Panc1 (cell line): ENCODE measurements at places on chromosomes 12 and 14.

DNA sequence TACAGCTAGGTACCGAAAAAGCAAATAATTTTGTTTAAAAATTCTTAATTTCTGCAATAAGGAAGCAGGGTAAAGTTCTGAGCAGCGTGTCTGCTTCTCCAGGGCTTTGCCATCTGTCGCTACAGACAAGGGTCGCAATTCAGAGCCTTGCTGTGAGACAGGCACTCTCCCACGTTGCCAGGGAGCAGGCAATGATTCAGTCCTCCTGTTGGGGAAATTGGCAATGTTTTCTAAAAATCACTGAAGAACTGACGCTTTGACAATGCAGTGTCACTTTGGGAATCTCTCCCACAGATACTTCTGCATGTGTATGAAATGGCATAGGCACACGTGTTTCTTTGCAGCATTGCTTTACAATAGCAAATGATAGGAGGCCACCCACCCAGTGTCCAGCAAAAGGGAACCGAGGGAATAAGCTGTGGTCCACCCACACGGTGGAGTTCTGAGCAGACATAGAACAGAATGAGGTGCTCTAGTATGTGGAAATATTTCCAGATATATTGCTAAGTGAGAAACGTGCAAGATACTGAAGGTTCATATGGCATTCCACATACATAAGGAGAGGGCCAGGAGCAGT is 16.0 kb upstream of the HIP1R start:
- DNase-seq = no peak

DNA sequence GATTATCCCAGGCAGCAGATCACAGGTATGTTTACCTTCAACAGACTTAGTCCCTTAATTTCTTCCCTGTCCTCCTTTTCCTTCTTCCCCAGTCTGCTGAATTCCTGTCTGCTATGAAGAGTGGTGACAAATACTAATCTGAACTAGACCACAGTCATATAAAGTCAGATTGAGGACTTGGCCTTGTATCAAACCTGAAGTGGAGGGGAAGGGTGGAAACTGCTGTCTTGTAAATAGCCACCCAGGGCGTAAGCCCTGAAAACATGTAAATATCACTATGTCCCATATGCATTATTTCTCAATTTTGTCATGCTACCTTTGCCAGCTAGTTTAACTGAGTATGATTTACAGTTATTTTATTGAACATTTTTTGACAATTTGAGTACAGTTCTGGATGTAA is 368.0 kb downstream of the CCDC91 start:
- no peak for DNase-seq

GRCh38 chr14:100201701-100202100 is 37.2 kb upstream of the YY1 start:
- DNase-seq = no peak

DNA sequence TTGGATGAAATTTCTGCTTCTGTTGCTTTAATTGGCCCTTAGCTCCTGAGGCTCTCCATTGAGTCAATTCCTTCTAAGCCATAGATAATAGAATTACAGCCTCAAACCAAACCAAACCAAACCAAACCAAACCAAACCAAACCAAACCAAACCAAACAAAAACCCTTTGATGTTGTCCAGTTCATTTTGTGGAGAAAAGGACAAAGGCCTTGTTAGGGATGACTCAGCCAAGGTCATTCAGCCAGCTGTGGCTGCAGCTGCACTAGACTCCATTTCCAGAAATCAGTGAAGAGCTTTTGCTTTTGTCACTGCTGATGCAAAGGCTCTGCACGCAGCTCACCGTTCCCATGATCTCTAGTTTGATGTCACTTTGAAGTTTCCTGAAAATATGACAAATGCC is 82.2 kb upstream of the RMST start:
- no peak for DNase-seq

DNA sequence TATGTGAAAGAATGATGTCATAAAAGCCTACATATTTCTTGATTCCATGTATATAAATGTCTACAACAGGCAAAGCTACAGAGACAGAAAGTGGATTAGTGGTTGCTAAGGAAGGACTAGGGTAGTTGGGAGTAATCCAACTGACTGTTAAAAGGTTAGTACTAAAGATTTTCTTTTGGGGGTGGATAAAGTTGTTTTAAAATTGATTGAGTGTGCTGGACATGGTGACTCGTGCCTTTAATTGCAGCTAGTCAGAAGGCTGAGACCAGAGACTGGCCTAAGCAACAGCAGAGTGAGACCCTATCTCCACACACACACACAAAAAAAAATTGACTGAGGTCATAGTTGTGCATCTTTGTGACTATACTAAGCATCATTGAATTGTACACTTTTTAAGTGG is 234.3 kb downstream of the C12orf50 start:
- DNase-seq = no peak

GRCh38 chr14:96906434-96906833 is 109.3 kb downstream of the VRK1 start:
- no peak for DNase-seq

GRCh38 chr14:32109676-32110547 is 32.8 kb downstream of the ARHGAP5 start:
- no peak for DNase-seq

DNA sequence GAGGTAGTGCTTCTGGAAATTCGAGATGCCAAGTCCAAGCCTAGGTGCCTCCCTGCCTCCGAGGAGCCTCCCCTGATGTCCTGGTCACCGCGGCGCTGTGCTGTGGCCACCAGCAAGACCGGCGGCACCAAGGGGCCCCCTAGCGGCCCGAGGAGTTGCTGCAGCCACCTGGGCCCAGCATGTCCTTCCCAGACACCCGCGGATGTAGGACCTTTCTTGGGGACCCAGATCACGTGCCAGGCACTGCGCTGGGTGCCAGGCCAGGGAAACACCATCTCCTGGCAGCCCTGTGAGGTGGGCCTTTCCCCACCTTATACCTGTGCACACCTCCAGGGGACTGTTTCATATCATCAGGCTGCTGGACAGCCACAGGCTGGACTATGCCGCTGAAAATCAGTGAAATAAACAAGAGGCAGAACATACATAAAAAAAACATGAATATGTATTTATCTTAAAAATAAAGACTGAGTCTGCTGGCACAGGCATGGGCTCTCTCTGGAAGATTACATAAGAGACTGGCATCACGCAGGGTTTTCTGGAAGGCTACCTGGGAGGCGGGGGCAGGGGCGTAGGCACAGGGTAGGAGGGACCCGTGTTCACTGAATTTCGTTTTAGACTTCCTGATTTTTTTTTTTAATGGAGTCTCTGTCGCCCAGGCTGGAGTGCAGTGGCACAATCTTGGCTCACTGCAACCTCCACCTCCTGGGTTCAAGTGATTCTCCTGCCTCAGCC is 15.9 kb upstream of the HHIPL1 start:
- DNase-seq = peak; percentile 30

GRCh38 chr14:59126714-59127436 is 61.6 kb upstream of the DAAM1 start:
- peak; percentile 30 for DNase-seq

DNA sequence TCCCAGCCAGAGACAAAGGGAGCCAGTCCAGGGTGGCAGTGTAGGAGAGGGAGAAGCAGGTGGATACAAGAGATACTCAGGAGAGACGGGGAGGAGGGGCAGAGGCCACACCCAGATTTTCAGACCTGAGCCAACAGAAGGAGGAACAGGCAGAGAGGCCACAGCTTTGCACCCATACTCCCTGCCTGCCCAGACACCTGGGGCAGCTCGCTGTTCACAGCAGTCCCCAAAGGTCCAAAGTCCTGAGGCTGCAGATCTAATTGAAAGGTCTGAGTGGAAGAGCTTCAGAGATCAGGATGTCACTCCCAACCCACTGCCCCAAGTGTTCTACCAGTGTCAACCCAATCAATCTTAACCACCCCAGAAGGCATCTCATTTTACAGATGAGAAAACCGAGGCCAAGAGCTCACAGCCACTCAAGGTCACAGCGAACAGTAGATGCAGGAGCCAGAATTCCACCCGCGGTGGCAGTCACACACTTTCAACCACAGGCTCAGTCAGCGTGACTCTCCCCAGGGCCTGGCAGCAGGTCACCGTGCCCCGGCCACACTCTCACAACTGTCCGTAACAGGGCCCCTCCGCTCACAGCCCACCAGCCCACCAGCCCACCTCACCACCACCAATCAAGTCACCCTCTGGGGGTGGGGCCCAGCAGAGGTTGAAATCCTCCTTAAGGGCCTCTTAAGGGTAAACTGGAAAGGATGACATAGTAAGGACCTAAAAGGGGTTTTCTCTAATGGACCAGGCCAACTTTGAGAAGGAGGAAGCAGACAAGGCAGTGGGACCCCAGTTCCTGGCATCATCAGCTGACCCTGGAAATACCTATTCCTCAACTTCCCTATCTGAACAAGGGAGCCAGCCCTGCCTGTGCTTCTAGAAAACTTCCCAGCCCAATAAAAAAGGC is 33.3 kb downstream of the ACTN1 start:
- DNase-seq = no peak

- no peak for DNase-seq
Measured at GRCh38 chr12:4268329-4269181, 5.0 kb upstream of the CCND2 start.

- DNase-seq = no peak
Measured at GRCh38 chr12:106999446-106999845, 12.5 kb upstream of the MTERF2 start.

- DNase-seq = no peak
Measured at GRCh38 chr14:98161356-98161755, 1110.6 kb downstream of the BCL11B start.

DNA sequence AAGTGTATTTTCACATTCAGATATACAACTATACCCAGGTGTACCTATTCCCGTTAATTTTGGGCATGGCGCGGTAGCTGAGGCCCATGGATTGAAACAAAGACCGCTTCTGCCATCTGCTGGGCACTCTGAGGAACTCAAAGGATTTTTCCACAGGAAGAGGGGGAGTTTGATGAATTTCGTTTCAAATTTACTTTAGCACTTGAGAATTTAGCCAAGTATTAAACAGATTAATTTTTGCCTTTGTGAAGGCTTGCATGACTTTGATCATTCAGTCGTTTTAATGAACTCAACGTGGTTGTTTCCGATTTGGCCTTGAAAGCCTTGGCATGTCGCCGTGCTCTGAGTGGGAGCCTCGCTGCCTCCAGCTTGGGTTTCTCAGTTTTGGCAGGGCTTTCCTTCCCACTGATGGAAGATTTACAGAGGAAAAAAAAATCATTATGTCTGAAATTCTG is 153.2 kb upstream of the DDHD1 start:
- DNase-seq = peak; percentile 5

GRCh38 chr14:35419429-35419841 is 14.9 kb upstream of the NFKBIA start:
- no peak for DNase-seq

DNA sequence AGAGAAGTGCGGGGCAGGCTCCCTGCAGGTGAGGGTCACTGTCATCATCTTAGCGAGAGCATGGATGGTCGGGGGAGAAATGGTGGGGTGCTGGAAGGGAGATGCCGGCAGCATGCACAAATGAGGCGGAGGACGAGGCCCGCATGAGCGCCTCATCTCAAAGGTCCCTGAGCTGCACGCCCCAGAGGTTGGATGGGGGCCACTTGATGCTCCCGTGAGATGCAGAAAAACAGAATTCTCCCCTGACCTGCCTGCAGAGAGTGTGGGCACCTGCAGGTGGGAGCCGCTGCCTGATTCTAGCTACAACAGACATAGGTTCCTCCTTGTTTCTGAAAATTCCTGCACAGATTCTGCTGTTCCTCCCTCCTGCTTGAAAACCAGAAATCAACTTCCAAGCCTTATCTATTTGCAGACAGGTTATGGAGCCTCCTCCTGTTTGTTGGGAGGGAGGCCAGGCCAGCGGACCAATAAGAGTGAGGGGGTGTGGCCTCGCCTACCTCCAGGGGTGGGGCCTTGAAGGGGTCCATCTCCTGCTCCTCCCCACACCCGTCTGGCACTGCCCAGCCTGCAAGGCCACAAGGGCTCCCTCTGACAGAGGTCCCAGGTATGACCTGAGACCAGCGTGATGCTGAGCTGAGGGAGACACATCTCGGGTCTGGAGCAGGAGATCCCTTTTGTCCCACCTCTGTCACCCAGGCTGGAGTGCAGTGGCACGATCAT is 67.2 kb downstream of the KDM2B start:
- no peak for DNase-seq

GRCh38 chr12:51378749-51379148 is 12.5 kb downstream of the GALNT6 start:
- DNase-seq = no peak

GRCh38 chr12:104407438-104407837 is 49.3 kb upstream of the CHST11 start:
- no peak for DNase-seq

DNA sequence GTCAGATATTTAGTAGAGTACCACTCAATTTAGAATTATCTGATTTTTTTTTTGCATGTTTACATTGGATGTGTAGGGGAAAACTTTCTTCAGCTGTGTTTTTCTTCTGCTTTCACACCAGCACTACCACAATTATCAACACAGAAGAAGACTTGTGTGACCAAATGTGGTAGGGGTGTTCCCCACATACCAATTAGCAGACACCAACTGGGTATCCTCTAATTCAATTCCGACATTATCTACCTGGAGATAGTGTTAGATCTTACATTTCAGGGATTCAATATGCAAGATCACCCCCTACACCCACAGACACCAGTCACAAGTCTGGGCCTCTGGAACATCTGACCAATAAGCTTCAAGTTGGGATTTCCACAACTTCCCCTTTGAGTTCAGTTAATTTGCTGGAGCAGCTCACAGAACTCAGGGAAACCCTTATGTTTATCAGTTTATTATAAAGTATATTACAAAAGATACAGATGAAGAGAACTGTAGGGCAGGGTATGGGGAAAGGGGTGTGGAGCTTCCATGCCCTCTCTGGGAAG is 4.1 kb upstream of the KLRG1 start:
- no peak for DNase-seq

DNA sequence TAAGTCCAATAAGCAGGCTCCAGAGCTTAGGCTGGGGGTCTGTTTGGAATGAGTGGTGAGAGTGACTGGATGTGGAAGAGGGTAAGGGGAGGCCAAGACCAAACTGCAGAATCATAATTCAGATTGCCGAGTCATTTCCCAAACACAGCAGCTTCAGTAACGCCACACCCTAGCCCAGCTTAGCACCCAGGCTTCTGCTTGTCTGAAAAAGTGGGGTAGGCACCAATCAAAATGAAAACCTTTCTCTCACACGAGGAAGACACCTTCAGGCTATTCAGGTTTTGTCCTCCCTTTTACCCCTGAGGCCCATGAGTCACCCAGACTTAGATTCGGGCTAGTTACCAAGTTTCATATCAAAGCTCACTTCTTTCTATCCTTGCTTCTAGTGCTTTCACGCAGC is 306.1 kb downstream of the DAD1 start:
- DNase-seq = no peak

- DNase-seq = no peak
Measured at GRCh38 chr14:77979171-77979570, 179.3 kb downstream of the ADCK1 start.
